GM03348 (cell line): ENCODE measurements at places on chromosomes 3 and 15.

DNA sequence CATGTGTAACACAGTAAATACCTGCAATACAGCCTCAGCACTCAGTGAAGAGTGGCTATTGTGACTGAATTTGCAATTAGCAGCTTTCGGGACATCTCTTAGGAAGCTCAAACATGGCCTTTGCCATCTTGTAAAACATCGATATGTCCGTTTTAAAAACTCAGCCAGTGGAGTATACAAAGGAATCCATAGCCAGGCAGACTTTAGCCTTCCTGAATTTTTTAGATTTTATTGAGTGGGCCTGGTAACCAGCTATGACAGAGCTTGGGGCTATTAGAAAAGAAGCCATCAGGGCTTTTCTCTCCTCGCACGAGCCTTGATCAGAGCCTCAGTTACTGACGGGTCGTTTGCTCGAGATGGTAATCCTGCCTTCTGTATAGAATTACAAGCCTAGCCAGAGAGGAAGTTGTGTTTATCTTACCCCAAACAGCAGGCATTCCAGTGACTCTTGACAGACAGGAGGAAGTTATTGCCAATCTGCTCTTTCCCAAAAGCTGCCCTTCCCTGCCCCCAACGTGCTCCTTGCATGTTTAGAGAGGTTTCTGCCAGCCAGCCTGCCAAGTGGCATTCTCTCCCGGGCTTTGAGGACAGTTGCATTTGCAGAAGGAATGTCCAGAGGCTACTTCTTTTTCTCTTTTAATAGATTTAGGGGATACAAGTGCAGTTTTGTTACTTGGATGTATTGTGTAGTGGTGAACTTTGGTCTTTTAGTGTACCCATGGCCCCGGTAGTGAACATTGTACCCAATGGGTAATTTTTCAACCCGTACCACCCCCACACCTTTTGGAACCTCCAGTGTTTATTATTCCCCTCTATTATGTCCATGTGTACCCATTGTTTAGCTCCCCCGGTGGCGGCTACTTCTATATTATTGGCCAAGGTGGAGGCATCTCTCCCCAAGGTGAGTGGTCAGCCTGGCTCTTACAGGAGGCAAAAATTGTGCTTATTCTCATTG is 40.6 kb downstream of the ITPR1 start:
- DNase-seq = no peak

DNA sequence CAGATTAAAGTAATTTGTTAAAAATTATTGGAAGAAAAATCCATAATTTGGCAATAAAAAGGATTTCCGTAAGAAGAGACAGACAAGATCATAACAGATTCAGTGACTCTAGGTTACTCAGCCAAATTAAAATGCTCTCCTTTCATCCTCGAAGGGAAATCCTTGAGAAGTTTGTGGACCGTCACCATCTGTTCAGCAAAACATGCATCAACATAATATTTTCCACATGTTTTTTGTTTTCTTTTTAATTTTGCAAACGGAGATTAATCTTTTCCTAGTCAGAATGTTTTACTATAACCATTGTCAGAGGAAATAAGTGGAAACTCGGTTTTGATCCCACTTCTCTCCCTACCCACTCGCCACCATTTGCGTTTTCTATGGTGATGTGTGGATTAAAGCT is 128.3 kb downstream of the TMCO5A start:
- DNase-seq = peak; percentile 29

- DNase-seq = no peak
Measured at GRCh38 chr3:152839511-152839910, 4.6 kb downstream of the P2RY1 start.

DNA sequence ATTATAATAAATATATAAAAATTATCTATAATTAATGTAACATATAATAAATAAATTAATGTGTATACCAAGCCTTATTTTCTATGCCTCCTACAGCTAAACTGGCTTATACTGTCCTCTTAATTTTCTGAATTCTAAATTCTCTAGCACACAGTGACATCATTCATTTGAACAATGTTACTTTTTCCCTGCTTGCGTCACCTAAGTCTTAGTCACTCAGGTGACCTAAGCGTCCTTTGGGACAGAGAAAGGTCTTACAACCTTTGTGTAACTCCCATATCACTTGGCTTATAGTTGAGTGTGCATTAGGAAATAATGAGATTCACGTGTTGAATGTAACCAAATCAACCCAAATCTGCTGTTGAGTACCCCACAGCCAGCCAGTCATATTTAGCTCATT is 48.5 kb upstream of the KCNMB2 start:
- no peak for DNase-seq

- no peak for DNase-seq
Measured at GRCh38 chr15:60853109-60853508, 374.2 kb upstream of the ICE2 start.
